ENCODE measurements at places on chromosomes 13 and 19.

DNA sequence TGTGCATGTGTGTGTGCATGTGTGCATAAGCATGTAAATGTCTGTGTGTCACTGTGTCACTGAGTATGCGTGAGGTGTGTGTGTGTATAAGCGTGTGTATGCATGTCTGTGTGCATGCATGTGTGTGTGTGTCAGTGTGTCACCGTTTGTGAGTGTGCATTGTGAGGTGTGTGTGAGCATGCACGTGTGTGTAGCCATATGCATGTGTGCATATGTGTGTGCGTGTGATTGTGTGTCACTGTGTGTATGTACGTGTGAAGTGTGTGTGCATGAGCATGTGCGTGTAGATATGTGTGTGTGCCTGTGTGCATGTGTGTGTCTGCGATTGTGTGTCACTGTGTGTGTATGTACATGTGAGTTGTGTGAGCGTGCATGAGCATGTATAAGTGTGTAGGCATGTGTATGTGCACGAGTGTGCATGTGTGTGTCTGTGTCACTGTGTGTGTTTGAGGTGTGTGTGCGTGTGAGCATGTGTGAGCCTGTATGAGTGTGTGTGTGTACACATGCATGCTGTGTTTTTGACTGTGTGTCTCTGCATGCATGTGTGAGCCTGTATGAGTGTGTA, 144.5 kb downstream of the NALCN start:
- no peak for DNase-seq

- DNase-seq: no peak
Measured at GRCh38 chr13:34750078-34750931, 191.8 kb upstream of the NBEA start.

DNA sequence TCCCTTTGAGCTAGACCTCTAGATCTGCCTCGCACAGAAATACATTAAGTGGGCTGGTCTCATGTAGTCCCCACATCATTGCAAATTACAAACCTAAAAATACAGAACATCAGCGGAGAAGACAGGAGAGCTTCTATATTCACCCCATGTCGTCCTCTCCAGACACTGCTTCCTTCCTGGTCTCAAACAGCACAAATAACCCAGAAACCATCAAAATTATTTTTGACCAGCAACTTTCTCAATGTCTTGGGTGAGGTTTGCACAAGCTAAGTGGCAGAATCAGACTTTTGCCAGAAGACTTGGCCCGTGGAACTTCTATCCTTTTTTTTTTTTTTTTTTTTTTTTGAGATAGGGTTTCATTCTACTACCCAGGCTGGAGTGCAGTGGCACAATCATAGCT, 28.2 kb downstream of the CLEC17A start:
- DNase-seq: no peak

GRCh38 chr19:28465371-28466086, 747.4 kb downstream of the UQCRFS1 start:
- no peak for DNase-seq

DNA sequence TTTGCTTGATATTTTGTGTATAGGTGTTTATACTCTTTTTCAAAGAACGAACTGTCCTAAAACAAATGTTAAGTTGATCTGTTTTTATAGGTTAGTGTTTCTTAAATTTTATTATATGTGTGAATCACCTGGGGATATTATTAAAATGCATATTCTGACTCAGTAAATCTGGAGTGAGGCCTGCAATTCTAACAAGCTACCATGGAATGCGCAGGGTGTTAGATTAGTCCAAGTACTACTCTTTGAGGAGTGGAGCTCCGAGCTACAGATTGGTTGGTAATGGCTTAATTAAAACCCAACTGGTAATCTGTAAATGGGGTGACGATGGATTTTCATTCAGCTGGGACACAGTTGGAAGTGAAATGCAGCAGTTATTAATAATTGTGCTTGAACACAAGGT, 214.1 kb upstream of the UFM1 start:
- no peak for DNase-seq

DNA sequence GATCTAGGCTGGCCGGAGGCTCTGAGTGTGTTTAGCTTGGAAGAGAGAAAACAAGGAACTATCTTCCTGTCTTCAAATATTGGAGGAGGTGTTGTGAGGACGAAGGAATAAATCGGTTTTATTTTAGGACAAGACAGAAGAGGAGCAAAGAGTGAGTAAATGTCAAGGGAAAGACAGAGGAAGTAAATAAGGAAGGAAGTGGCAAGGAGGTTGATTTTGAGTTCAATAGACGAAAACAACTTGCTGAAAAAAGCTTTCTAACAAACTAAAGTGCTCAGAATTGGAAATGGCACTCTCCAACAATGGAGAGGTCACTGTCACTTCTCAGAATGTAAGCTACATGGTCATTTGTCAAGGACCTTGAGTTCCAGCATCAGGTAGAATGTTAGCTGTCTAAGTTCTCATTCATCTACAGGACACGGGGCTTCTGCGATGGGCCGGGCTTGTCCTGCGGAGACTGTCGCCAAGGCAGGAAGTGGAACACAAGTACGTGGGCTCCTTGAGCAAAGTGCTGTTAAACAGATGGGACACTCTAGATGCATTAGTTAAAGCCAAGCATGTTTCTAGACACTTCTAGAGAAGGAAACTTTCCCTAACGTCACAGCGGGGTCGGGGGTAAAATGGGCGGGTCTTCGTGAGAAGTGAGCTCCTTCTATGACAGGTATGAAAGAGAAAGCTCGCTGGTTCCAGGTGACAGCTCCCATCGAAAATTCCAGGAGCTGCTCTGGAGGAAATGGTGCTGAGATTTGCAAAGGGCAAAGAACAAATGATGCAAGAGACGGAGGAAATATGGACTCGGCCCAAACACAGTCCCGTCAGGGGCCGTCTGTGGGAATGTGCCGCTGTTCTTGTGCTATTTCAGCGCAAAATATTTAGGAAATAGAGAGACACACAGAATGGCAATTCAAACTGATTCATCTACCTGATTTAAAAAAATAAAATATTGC, 103.9 kb upstream of the UBL3 start:
- DNase-seq: no peak
